ENCODE measurements at places on chromosomes 6 and 20.

DNA sequence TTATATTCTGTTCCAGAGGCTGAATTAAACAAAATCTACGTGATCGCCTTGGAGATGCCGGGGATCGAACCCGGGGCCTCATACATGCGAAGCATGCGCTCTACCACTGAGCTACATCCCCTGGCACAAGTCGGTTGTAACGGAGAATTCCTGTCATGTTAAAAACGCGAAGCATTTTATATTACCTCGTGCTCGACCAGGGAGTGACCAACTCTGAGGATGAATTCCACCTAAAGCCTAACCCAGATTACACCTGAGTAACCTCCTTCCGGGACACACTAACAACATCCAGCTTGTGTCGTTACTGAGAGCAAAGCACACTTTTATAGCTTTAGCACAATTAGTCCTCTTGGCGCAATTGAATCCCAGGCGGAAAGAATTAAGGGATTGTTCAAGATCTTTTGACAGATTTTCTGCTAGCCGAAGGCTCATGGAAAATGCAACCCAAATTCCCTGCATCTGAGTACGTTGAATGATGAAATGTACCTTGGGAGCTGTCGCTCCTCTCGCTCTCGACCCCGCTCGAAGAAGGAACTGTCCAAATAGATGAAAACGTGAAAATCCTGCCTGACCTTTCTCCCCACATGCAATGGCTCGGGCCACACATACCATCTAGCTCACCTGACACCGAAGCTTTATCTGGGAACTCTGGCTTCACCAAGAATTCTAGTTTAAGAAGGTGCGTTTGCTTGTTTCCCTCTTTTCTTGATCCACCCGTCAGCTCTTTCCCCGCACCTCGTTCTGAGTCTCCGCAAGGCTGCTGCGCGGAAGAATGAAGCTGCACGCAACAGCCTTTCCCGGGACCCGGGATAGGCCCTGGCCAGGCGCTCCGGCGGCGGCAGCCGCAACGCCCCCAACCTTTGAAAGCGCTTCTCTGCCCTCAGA lies 148.3 kb downstream of the GPX5 start:
- no peak for DNase-seq

GRCh38 chr6:11769811-11770545 lies 8.6 kb downstream of the ADTRP start:
- DNase-seq, result no peak

- DNase-seq, result no peak
Observed at GRCh38 chr6:16658348-16659034, 102.8 kb downstream of the ATXN1 start.

- no peak for DNase-seq
Observed at GRCh38 chr20:36856691-36857635, 19.0 kb upstream of the TLDC2 start.

DNA sequence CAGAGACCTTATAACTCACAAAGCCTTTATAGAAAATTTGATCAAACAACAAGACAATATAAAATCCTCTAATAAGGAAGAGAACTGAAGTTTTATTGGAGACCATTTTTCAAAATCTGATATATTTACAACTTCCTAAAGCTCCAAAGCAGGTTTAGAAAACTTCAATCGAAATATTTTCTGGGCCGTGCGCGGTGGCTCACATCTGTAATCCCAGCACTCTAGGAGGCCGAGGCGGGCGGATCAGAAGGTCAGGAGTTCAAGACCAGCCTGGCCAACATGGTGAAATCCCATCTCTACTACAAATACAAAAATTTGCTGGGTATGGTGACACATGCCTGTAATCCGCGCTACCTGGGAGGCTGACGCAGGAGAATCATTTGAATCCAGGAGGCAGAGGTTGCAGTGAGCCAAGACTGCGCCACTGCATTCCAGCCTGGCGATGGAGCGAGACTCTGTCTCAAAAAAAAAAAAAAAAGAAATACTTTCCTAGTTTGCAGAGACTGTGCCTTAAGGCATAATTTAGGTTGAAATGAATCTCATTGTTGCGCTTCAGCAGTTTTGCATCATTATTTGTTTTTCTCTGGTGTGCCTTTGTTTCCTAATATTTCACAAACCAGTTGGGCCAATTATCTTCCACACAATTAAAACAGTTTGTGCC lies 60.6 kb upstream of the ASIP start:
- DNase-seq, result no peak

GRCh38 chr6:83827050-83827449 lies 26.1 kb upstream of the RIPPLY2 start:
- DNase-seq, result no peak

DNA sequence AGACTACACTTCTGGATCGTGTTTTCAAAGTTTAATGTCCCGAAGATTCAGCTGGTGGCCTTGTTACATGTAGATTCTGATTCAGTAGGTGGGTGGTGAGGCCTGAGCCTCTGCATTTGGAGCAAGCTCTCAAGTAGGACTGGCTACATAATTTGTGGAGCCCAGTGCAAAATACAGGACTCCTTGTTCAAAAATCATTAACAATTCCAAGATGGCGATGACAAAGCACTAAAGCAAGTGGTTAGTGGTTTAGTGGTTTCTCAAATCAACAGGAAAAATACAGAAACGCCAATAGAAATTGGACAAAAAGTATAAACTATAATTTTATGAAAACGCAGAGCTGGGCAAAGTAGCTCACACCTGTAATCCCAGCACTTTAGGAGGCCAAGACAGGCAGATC lies 133.7 kb upstream of the STMND1 start:
- DNase-seq, result no peak

GRCh38 chr20:1877609-1878200 lies 17.5 kb upstream of the SIRPA start:
- DNase-seq, result no peak

GRCh38 chr20:61949363-61949713 lies 116.3 kb downstream of the TAF4 start:
- DNase-seq, result no peak

DNA sequence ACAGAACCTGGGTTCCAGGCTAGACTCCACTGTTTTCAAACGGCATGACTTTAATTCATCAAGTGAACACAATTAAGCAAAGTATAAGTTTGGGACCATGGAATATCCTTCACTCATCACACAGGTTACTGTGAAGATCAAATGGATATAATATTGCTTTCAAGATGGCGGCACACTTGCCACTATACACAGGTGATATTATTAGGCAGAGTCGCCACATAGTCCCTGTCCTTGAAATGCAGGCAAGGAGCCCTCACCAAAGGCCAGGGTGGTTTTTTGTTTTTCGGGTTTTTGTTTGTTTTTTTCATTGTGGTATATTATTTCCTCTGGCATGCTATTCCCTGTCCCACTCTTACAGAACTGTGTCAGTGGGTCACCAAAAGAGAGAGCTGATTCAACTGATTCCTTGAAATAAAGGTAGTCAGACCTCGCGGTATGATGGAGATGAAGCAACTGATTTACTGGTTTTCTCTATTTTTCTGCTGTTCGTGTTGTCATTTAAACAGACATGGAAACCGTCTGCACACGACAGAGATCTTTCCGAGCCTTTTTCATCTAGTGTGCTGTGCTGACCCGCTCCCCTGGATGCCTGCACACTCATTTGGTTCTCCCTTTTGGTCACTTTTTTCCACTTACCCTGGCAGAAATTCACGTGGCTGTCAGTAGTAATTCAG lies 29.7 kb downstream of the MYB start:
- no peak for DNase-seq

DNA sequence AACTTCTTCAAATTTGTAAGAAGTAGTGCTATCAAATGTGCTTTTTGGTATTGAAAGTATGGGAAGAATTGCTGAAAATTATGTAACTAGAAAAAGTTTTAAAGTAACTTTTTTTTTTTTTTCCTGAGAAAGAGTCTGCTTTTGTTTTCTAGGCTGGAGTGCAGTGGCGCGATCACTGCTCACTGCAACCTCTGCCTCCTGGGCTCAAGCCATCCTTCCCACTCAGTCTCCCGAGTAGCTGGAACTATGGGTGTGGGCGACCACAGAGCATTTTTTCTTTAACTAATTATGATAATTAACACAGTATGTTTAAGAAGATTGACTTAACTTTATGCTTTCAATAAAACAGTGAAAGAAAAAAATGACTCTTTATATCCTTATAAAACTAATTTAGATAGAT lies 38.4 kb downstream of the BMP5 start:
- DNase-seq, result no peak

All from T-helper 9 cell (primary cell).